Left renal cortex interstitium (tissue), 4 donors: ENCODE measurements at places on chromosomes 5 and 9.

- no peak for DNase-seq
These were observed 7.3 kb upstream of the HNRNPAB start for GRCh38 chr5:178196986-178197385.

DNA sequence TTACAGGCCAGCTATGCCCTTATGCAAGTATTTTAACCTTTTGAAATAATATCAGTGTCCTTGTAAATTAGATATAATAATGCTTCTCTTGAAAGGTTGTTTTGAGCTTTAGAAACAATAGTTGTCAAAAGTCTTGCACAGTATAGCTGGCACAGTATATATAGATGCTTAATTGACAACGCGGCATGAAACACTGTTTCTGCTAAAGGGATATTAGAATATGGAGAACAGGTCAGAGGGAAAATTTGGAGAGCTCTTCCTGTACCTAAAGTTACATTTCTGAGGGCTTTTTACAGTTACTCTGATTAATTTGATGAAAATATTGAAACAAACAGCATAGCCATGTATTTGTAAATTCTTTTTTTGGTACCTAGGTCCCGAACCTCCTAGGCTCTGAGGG, 4.5 kb downstream of the NUDT2 start:
- DNase-seq, result no peak

DNA sequence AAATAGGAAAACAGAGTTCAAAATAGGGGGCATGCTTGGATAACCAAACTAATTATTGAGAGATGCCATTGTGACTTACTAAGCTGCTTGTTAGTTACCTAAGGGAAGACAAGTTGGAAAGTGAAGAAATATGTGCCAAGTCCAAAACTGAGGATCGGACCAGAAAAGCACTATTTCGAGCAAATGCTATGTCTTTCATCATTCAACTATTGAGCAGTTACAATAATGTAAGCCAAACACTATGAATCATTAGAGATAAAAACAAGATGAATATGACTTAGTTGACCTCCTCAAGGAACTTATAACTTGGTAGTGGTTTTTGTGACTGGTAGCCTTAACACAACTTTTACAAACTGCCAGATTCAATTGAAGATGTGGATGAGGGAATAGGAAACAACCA, 240.6 kb upstream of the MPDZ start:
- no peak for DNase-seq

- DNase-seq, result no peak
These were observed 26.4 kb downstream of the UTP15 start for GRCh38 chr5:73591698-73592501.

DNA sequence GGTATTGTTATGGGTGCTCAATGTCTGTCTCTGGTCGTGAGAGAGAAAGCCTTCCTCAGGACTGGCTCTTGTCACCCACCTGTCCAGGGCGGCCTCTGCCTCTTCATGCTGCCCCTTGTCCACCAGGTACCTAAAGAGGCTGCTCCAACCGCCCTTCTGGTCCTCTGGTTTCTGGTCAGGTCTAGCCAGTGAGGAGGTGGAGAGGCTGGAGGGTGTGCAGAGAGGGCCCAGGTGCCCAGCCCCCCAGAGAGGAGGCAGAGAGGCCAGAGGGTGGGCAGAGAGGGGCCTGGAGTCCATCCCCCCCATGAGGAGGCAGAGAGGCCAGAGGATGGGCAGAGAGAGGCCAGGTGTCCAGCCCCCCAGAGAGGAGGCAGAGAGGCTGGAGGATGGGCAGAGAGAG, 329.8 kb upstream of the IRX4 start:
- no peak for DNase-seq

- no peak for DNase-seq
These were observed 13.9 kb downstream of the FAM193B start for GRCh38 chr5:177540438-177540837.

GRCh38 chr9:91193658-91194391, 167.9 kb downstream of the AUH start:
- DNase-seq, result peak; percentile 75

GRCh38 chr9:137445930-137446431, 4.8 kb upstream of the ENTPD8 start:
- DNase-seq, result no peak

GRCh38 chr5:67771221-67771620, 444.3 kb upstream of the PIK3R1 start:
- DNase-seq, result no peak

- DNase-seq, result no peak
These were observed 29.0 kb downstream of the CXXC5 start for GRCh38 chr5:139676951-139677735.

DNA sequence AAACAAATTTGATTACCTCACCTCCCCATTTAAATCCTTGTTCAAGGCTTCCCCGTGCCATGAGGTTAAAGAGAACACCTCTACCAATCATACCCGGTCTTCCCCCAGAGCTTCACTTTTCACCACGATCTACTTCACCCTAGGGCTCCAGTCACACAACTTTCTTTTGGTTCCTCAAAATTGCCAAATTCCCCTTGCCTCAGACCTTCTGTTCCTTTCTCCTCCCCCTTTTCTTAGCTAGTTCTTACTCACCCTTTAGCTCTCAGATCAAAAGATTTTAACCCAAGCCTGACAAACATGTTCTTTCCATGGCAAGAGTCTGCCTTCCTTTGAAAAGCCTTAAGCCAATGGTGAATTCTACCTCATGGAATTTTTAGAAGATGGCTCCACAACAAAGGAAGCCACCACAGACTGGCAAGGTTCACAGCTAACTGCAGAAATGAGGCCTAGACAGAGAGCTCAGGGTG, 56.7 kb downstream of the MAPKAP1 start:
- no peak for DNase-seq

DNA sequence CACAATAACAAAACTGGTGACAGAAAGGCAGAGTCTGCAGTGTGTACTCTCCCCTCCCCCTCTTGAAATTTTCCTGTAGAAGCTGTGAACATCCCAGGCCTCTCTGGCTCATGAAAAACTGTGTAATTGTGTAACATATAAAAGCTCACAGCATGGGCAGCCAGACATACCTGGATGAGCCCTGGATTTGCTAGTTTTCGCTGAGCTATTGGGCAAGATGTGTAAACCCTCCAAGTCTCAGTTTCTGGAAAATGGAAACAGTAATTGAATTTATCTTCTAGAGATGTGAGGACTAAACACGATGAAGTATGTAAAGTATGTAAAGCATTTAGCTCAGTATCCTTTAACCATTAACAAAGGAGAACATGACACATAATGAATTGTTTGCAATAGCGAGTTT, 143.2 kb upstream of the ANKH start:
- no peak for DNase-seq
